ENCODE measurements at places on chromosomes 7 and 10.

- DNase-seq: no peak
Observed at GRCh38 chr7:35752742-35753141, 48.1 kb upstream of the SEPTIN7 start.

DNA sequence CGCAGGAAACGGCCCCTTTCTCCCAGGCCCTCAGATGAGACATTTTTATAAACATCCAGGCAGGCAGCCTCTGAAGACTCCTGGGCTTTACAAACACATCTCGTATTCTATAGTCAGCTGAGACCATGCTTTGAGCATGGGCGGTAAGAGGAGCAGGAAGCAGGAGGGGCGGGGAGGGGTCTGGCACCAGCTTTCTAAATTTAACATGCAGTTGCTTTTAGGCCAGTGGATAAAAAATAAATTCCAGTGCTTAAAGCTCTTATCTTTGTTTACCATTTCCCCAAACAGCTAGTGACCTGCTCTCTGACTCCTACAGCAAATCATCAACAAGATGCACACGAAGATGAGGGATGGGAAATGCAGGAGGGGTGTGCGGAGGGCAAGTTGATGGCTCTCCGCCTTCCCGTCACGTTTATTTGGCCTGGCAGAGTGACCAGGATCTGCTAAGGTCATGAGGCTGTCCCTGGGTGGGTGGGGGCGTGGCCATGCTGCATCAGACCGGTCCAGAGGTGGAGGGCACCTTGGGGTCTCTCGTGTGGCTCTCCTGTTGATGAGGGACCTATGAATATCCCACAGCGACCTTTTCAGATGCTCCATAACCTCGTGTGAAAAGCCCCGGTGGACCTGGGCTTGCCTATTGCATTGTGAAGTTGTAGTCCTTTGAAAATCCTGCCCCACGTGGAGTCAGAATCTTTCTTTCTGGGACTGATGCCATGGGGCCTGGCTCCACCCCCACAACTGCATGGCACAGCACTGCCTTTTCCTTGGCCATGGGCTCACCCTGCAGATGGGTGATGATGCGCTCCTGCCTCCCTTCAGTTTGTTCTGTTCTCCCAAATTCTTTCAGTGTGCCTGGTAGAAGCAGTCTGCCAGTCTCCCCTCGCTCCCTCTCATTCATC, 67.5 kb downstream of the PARP12 start:
- DNase-seq: no peak

DNA sequence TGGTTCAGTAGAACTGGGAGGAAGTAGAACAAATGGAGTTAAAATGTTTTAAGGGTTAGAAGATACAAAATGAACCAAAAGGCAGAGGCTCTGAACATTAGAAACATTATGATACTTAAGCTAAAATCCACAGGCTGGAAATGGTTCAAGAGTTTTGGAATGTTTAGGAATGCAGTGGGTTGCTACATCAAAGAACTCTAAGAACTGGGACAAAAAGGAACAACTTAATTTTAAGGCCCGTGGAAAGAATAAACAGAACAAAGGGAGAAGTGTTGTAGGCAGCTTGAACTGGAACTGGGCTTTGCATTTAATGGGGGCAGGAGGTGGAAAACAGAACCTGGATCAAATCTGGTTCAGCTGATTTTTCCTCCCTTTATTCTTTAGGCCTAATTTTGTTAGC, 3.5 kb upstream of the C7orf25 start:
- no peak for DNase-seq

GRCh38 chr7:11701829-11702560, 130.0 kb downstream of the THSD7A start:
- no peak for DNase-seq

GRCh38 chr10:96261132-96261531, 10.2 kb downstream of the BLNK start:
- no peak for DNase-seq

- DNase-seq: no peak
Observed at GRCh38 chr7:22611758-22612079, 111.7 kb upstream of the STEAP1B start.

DNA sequence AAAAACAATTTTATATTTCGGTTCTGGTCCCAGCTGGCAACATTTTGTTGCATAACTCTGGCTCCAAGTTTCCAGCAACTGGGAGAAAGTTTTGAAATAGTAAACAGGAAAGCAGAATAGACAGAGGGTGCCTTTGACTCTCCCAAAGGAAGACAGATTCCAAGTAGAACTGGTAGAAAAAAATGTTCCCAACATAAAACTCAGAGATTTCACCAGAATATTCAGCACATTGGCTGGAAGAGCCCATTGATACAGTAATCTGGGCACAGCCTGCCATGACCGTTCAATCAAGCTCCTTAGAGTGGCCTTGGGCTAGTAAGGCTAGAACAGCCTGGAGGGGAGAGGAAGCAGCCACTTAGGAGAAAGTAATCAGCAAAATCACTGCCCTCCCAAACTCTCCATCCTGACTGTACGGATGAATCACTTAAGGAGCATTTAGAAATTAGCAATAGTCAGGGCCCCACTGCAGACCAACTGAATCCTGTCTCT, 120.4 kb downstream of the CUBN start:
- no peak for DNase-seq

DNA sequence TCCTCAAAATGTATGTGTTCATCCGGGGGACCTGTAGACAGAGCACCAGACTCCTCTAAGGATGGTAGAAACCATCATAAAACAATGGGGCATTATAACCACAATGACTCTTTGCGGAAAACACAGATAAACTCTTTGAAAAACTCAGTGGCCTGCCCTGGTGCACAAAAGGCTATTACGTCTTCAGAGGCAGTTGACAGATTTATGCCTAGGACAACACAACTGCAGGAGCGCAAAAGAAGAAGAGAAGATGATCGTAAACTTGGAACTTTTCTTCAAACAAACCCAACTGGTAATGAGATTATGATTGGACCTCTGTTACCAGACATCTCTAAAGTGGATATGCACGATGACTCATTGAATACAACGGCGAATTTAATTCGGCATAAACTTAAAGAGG, 6.0 kb downstream of the RBM48 start:
- DNase-seq: no peak

GRCh38 chr10:17443707-17444387, 10.5 kb downstream of the ST8SIA6 start:
- no peak for DNase-seq

DNA sequence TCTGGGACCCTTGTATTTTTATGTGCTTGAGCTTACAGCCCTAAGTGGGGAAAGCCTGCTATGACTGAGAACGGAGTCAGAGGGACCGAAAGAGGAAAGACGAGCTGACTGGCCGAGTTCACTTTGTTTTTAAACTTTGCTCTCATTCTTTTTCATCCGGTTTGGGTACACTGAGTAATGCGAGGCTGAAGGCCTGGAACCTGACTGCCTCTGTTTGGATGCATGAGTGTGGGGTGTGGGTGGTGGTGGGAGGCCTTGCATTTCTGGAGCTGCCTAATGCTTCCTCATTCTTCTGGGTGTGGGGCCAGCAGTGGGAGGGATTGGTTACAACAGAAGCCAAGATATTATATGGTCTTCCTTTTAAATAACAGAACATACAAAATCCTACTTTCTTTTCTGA, 155.5 kb downstream of the BUB3 start:
- DNase-seq: no peak

DNA sequence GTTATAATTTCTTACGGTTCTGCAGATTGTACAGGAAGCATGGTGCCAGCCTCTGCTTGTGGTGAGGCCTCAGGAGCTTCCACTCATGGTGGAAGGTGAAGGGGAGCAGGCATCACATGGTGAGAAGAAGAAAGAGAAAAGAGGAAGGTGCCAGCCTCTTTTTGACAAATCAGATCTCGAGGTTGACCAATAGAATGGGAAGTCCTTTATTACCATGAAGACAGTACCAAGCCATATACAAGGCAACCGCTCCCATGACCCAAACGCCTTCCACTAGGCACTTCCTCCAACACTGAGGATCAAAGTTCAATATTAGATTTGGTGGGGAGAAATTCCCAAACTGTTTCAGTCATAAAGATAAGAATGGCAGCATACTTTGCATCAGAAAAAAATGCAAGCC, 502.8 kb downstream of the GLRX3 start:
- no peak for DNase-seq

DNA sequence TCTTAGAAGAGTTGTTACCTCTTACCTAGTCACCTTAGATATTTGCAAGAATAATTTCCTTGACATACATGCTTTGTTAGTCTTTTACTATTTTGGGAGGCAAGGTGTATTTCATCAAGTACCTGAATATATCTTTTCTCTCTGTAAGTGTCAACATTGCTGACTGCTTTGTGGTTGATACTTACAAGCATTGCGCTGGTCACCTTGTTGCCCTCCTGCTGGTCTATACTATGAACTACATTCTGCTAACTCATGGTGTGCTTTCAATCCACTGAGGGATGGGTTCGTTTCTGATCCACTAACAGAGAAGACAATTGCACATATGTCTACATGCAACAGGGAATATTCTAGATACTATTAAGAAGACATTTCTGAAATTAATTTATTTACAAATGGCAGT, 837.8 kb upstream of the COBL start:
- DNase-seq: no peak

All from activated T-helper 9 cell treated with anti-CD3 and anti-CD28 coated beads, Interleukin-2, amount 50 U/mL, for 16 hours (primary cell).